Dermis microvascular lymphatic vessel endothelial cell (primary cell): ENCODE measurements at places on chromosomes 7 and 10. TPM values are rescaled to one million over a fixed set of nuclear protein-coding genes. Genes with fewer than 3 reads are reported as not detected.

SNX10 gene
- total RNA-seq, result 2.7 and 3.3 TPM in 2 replicates

LRRC18 gene
- total RNA-seq, result not detected in 2 replicates

LRMDA gene
- total RNA-seq, result 10.4 and 35.9 TPM in 2 replicates

AKR1D1 gene
- total RNA-seq, result not detected in 2 replicates

CHST3 gene
- 4.6 and 6.2 TPM in 2 replicates for total RNA-seq

MACROH2A2 gene
- under 0.01 TPM in 1 of 2 replicates, not detected in the other for total RNA-seq

ZNF425 gene
- total RNA-seq, result 1.5 and 2.5 TPM in 2 replicates

RELN gene
- 413 and 1,261 TPM in 2 replicates for total RNA-seq

GRCh38 chr7:67854221-67855178 is 857.9 kb downstream of the TYW1 start:
- no peak for DNase-seq

DNA sequence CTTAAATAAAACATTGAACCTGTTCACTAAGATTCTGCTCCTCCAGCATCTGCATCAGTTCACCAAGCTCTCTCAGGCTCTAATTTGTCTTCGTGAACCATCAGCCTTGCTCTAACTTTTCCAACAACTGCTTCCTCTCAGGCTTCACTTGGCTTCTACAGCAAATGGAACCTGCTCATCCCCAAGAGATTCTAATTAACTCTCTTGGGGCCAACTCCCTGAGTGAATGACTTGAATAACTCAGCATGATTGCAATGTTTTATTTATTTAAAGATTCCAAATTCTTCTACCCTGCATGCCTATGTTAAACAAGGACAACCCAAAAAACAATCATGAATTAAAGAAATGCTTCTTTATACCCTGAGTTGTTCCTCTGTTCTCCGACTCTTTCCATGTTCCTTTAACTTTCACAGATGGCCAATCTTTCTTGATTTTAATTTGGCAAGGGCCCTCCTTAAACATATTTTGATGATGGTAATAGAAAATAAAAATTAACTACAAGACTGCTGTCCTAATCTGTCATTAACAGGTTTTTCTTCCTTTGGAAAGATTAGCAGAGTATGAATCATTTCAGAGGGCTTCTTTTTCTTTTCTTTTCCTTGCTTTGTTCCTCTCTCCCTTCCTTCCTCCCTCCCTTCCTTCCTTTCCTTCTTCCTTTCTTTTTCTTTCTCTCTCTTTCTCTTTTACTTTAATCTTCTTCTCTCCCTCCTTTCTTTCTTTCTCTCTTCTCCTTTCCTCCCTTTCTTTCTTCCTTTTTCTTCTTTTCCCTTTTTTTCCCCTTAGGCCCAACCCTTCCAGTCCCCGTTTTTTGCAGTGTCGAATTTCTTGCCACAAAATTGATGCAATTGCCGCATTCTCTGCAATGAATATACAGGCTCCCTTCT is 195.0 kb upstream of the RHOBTB1 start:
- DNase-seq, result no peak

- no peak for DNase-seq
Observed at GRCh38 chr7:18445916-18446520, 49.5 kb upstream of the HDAC9 start.

GRCh38 chr7:81036871-81037270 is 118.0 kb upstream of the SEMA3C start:
- DNase-seq, result no peak

- DNase-seq, result no peak
Observed at GRCh38 chr7:155295511-155295910, 2.2 kb upstream of the INSIG1 start.

DNA sequence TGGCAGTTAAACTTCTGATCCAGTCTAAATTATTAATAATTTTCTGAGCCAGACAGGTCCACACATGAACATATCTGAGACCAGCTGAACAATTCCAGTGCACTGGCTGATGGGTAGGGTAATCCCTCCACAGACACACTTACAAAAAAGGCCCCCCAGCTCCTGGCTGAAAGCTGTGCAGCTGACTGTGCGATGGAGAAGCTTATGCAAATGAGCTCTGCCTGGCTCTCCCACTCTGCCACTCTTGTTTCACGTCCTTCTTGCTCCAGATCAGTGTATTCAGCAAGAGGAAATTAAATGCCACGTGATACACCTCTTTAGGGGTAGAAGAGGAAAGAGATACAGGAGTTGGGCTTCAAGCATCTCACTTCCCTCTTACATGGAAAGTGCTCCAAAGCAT is 76.4 kb upstream of the FEZF1 start:
- no peak for DNase-seq

DNA sequence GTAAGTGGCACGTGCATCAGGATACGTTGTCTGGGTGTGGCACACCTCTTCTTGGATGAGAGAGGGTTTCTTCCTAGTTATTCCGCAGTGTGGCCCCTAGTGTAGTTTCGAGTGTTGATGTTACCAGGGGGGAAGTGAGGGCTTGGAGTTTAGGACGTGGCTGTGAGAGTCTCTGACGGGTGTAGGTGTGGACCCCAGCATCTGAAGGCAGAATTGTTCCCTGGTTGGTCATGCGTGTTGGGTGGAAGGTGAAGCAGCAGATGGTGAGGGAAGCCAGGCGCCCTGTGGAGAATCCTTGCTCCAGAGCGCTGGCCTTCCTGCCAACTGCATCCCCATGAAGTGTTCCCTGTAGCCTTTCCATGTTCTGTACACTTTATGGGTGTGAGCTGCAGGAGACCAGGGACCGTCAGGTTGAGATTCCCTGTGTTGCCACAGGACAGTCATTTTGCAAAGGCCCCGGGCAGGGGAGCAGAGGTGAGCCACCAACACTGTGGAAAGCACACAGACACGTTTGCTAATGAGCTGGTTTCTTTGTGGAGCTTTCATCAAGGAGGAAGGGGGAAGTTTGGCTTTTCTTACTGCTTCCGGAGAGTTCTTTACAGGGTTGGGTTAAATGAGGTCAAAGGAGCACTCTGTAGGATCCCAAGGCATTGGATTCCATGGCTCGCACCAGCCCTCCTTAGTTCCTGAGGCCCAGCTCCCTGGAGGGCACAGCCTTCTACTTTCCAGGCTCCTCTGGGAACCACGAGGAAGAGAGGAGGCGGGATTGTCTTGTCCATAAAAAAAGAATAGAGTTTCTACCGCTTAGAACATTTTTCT is 32.0 kb downstream of the TSPAN14 start:
- no peak for DNase-seq

- no peak for DNase-seq
Observed at GRCh38 chr10:11727563-11727962, 14.6 kb upstream of the ECHDC3 start.

- no peak for DNase-seq
Observed at GRCh38 chr10:132806561-132807003, 20.6 kb upstream of the NKX6-2 start.

GRCh38 chr7:111098011-111098925 is 7.3 kb downstream of the LRRN3 start:
- DNase-seq, result no peak

- DNase-seq, result no peak
Observed at GRCh38 chr7:119167431-119167830, 942.9 kb downstream of the ANKRD7 start.

GRCh38 chr7:139563856-139564255 is 40.4 kb downstream of the CLEC2L start:
- no peak for DNase-seq

- DNase-seq, result no peak
Observed at GRCh38 chr10:115963848-115964247, 309.2 kb downstream of the GFRA1 start.

GRCh38 chr7:70215491-70215890 is 617.2 kb downstream of the AUTS2 start:
- DNase-seq, result no peak
